ENCODE measurements at places on chromosomes 2 and 18.

GRCh38 chr2:75525434-75526310, 35.1 kb downstream of the EVA1A start:
- no peak for DNase-seq

- DNase-seq: no peak
Measured at GRCh38 chr2:135851858-135852257, 14.9 kb upstream of the LCT start.

GRCh38 chr2:182666674-182667314, 49.3 kb upstream of the DNAJC10 start:
- DNase-seq: no peak

- peak; percentile 93 for DNase-seq
Measured at GRCh38 chr18:48545757-48546321, 7.0 kb downstream of the CTIF start.

GRCh38 chr2:16621316-16621715, 44.3 kb downstream of the CYRIA start:
- no peak for DNase-seq

DNA sequence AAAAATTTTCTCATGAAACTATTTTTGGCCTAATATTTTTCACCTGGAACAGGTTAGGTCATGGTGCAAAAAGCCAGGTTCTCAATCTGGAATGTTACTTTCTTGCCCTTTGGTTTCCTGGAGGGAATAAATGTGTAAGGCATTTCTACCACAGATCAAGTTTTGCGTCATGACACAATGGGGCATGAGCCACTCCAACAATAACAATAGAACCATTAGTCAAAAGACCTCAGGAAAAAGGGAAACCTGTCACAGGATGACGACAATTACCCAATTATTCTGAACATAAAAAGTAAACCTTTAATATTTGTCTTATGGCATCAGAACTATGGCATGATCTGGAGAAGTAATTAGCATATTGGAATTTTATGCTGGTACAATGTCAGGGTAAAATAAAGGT, 88.2 kb upstream of the HNRNPA3 start:
- no peak for DNase-seq

DNA sequence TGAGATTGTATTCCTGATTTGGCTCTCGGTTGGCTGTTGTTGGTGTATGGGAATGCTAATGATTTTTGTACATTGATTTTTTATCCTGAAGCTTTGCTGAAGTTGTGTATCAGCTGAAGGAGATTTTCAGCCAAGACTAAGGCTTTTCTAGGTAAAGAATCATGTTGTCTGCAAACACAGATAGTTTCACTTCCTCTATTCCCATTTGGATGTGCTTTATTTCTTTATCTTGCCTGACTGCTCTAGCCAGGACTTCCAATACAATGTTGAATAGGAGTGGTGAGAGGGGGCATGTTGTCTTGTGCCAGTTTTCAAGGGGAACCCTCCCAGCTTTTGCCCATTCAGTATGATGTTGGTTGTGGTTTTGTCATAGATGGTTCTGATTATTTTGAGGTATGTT, 90.4 kb downstream of the CYP26B1 start:
- no peak for DNase-seq

- no peak for DNase-seq
Measured at GRCh38 chr18:78793313-78794070, 186.1 kb upstream of the SALL3 start.

- no peak for DNase-seq
Measured at GRCh38 chr2:228352048-228352447, 170.6 kb upstream of the SPHKAP start.

GRCh38 chr18:23738151-23738550, 48.9 kb downstream of the LAMA3 start:
- DNase-seq: no peak

DNA sequence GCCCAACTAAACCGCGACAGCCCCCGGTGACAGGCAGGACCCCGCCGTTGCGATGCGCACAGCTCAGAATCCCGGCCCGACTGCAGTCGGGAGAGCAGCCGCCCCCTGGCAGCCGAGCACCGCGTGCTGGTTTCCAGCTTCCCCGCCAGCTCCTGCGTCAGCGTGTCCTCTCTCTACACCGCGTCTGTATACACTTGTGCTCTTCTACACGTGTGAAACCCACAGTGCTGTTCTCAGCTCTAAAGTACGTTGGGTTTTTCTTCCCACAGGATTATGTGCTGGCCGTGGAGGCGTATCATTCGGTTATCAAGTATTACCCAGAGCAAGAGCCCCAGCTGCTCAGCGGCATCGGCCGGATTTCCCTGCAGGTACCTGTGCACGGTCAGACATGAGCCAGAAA, 54.0 kb downstream of the ADI1 start:
- DNase-seq: no peak

DNA sequence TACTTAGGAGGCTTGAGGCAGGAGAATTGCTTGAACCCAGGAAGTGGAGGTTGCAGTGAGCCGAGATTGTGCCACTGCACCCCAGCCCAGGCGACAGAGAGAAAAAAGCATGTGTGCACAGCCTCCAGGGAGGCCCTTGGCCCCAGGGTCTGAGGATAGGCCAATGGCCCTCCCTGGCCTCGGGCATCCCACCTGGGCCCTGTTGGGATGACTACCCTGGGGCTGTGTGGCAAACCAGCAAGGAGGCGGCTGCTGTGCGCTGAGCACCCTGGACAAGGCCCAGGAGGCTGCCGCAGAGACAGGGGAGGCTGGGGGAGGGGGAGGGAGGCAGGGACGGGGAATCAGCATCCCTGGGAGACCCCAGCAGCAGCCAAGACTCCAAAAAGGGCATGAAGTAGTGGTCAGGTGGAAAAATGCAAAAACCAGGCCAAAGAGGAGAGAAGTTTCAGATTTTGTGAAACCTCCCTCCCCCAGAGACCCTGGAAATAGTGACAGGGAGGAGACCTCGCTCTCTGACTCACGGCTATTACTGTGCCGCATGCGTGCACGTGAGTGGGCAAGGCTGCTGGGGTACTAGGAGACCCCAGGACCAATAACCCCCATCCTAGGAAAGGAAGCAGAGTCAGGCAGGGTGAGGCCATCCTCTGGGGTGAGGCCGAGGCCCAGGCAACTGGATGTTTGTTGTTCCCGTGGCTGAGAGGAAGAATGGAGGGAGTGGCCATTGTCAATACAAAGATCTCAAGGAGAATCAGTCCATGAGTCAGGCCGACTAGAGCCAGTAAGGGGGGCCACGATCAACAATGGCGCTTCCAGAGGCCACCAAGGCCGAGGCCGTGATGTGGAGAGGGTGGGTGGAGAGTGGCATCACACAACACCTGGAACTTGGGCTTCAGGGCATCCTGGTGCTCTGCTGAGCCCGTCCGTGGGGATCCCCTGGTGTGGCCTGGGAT, 16.0 kb upstream of the B3GNT7 start:
- no peak for DNase-seq

DNA sequence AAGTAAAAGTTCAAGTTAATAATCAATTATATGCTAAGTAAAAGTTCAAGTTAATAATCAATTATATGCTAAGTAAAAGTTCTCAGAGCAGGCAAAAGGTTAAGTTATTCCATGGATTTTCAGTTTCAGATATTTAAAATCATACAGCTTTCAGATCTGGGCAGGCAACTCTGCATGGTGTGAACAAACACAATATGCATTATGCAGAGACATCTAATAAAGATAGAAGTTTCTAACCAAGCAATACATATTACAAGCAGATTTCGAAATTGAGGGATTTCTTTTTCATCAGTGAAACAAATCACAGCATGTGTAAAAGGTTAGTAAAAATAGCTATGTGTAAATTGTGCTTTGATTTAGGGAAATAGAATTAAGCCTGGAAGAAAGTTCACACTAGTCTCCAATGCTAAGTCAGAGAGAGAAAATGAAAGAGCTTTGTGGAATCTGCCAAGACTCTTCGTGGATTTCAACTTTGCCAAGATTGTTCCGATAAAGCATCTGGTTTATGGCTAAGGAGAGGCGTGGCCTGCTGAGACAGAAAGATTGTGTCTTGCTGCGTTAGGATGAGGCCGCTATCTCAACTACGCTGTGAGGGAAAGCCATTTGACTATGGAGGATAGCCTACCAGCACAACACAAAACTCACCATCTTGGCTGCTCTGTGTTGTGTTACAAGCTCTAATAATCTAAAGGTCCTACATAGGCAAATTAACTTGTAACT, 60.1 kb upstream of the SLC16A14 start:
- DNase-seq: no peak

GRCh38 chr2:127012868-127013267, 94.1 kb downstream of the BIN1 start:
- DNase-seq: no peak

GRCh38 chr2:6909431-6910385, 7.5 kb upstream of the RNF144A start:
- no peak for DNase-seq

GRCh38 chr2:64114912-64115277, 29.3 kb downstream of the PELI1 start:
- no peak for DNase-seq

DNA sequence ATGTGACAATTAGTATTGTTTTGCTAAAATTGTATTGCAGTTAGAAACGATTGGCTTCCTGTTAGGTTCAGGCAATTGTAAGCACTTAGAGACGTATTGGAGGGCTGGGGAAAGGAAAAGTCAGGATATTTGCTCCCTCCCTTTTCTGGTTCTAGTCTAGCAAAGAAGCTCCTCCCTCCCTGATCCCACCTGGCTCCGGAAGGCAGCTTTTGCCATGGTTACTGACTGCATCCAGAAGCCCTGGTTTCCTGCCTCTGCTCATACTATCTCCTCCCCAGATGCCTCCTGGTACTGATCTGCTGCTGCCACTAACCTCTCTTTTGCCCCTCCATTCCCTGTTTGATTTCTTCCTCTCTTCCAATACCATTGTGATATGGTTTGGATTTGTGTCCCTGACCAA, 275.9 kb downstream of the MREG start:
- no peak for DNase-seq

GRCh38 chr2:65320946-65321345, 93.3 kb downstream of the ACTR2 start:
- no peak for DNase-seq

DNA sequence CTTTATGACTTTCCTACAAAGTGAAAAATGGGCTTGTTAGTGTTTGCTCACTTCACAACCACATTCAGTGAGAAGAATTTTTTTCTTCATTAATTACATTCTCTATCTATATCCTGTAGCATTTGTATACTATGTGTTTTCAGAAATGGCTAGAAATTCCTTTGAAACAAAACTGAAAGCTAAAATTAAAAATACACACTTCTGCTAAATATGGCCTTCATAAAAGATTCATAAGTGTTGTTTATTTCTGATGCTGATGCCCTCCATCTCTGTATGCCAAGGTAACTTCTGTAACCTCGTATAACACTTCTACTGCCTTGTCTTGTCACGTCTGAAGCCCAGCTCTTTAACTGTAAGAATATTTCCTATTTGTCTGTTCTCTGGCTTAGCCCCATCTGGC, 59.8 kb downstream of the PMAIP1 start:
- no peak for DNase-seq

DNA sequence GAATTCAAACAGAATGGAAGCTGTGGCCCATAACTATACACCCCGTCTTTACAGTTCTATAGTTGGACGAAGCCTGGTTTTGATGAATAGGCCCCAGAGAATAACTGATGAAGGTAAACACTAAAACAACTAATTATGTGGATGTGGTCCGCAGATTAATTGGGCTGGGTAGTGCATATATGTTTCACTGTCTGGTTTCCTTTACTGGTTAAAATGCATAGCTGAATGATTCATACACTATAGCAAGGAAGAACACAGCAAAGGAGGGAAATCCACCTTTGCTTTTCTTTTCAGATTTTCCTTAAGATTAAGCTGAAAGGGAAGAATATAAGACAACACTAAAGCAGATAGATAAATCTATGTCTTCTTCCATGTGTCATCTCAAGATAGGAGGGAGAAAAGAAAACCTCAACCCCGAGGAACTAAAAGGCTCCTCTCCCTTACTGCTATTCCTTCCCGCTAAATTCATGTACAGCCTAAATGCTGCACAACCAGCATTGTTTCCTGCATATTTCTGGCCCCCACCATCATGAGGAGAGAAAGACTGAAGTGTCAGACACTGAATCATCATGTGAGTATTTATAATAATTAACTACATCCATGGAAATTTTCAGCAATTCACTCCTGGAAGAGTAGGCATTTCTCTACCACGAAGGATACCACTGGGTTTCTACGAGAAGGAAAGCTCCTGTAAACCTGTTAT, 297.1 kb upstream of the CCDC68 start:
- DNase-seq: no peak

DNA sequence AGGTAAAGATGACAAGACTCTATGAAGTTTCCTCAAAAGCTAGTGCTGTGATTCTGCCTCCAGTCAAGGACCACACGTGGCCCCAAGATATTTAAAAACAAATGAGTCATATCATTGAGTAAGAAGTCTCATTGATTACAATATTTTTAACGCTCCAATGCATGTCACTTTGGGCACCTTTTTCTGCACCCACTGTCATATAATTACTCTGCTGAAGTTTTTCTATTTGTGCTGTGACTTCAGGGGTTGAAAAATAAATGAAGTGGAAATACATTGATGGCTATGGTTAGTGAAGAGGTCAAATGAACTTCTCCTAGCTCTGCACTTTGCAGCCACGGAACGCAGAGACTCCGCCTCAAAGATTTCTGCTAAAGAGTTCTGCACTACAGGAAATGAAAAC, 344.3 kb upstream of the KYNU start:
- DNase-seq: no peak

DNA sequence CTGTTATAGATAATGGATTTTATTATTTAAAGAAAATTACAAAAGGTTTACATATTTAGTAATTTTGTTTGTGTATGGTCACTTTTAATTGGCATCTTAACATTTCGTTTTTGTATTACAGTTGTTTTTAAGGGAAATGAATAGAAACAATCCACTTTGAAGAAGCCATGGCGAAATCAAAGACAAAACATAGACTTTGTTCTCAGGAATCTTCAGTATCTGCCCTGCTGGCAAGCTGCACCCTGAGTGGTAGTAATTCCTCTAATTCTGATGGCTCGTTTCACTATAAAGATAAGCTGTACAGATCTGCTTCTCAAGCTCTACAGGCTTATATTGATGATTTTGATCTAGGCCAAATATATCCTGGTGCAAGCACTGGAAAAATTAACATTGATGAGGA, 2.7 kb downstream of the C18orf54 start:
- DNase-seq: no peak

- no peak for DNase-seq
Measured at GRCh38 chr18:4130734-4131719, 324.1 kb downstream of the DLGAP1 start.

DNA sequence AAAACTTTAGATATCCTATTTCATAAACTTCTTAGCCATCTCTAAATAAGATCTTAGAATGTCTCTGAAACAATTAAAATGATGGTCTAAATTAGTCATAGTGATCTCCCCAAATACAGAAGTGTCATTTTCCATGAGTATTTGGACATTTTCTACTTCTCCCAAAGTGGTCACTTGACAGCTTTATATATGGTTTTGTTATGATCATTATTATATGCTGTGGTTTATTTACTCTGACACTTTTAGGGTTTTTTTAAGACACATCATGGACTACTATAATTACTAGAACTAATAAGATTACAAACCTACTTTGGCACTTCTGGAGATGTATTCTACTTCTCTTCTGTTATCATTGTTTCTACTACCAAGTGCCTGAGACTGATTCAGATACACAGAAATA, 47.1 kb downstream of the SLC25A12 start:
- no peak for DNase-seq

- DNase-seq: no peak
Measured at GRCh38 chr18:46236156-46236555, 132.0 kb downstream of the HAUS1 start.
